Central memory CD4-positive, alpha-beta T cell (primary cell): ENCODE measurements at places on chromosomes 6 and 20.

GRCh38 chr6:149910721-149911151, 12.2 kb downstream of the RAET1G start:
- no peak for DNase-seq

DNA sequence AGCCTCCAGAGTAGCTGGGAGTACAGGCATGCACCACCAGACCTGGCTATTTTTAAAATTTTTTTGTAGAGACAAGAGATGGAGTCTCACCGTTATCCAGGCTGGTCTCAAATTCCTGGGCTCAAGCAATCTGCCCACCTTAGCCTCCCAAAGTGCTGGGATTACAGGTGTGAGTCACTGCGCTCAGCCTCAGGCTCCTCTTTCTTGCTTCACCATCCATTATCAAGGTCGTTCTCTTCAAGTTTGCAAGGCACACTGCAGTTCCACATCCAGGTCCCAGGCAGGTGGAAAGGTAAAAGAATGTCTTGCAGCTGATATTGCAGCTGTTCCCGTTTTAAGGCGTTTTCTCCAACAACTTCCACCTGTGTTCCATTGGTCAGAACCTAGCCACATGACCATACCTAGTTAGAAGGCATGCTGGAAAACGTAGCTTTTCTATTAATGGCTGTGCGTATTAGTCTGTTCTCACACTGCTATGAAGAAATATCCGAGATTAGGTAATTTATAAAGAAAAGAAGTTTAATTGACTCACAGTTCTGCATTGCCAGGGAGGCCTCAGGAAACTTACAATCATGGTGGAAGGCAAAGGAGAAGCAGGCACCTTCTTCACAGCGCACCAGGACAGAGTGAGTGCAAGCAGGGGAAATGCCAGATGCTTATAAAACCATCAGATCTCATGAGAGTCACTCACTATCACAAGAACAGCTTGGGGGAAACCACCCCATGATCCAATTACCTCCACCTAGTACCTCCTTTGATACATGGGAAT, 51.7 kb downstream of the PCNA start:
- no peak for DNase-seq

DNA sequence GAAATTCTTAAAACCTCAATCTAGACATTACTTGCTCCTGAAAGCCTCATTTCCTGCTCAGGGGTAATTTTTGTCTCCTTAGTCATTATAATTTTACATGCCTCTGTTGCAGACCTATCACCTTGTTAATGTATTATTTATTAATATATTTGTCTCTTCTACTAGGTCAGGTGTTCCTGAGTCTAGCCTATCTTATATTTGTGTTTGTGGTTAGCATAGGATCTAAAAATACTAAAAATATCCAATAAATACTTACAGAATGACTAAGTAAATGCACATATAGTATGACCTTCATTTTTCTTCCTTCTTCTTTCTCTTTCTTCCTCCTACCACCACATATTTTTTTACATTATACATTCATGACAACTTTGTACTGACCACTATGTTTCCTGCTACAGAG, 268.9 kb upstream of the HS3ST5 start:
- DNase-seq = no peak

DNA sequence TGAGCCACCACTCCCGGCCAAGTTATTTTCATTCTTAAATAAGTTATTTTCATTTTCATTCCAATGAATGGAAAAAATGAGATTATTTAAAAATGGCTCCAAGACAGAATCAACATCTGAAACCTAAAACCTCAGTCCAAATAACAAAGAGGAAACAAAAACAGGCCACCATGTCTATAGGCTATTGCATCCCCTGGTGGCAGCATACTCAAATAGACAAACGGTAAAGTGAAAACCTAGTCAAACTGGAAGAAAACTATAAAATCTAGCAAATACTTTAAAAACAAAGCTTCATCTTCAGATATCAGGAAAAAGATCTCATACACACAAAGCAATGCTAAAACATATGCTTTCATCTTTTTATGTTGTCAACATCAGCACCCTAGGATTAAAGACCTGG, 20.9 kb downstream of the IL17A start:
- no peak for DNase-seq

DNA sequence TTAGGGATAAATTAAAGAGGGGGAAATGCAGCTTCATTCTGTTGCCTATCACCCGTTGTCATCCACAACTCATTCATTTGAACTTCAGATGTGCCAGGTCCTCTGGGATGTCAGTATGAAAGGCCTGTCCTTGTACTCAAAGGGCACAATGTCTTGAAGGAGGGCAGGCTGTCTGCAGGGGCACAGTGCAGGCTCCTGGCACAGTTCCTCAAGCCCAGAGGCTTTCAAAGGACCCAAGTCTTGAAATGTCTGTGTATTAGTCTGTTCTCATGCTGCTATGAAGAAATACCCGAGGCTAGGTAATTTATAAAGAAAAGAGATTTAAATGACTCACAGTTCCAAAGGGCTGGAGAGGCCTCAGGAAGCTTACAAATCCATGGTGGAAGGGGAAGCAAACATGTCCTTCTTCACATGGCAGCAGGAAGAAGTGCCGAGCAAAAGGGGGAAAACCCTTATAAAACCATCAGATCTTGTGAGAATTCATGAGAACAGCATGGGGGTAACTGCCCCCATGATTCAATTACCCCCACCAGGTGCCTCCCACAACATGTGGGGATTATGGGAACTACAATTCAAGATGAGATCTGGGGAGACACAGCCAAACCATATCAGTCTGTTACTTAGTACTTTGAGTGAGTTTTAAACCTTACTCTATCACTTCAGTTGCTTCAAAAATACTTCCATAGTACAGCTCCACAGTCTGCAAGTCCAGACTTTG, 9.4 kb downstream of the SNX9 start:
- DNase-seq = no peak

- no peak for DNase-seq
Measured at GRCh38 chr20:35284992-35285805, 627 bp upstream of the EIF6 start.

DNA sequence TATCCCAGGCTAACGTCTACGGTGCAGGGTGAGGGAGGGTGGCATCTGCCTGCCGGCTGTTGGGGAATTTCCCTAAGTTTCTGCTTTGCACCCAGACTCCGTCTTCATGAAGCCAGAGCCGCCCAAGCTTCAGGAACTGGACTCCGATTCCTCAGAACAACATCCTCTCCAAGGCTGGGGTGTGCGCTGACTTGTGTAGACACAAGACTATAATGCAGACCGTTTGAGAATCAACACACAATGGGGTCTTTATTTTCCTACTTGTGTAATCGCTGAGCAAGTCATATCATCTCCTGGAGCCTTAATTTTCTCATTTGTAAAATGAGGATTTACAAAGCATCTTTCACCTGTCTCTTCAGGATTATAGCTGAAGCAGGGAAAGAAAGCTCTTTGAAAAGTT, 160.5 kb upstream of the AGPAT4 start:
- DNase-seq = no peak

- no peak for DNase-seq
Measured at GRCh38 chr6:87102151-87102621, 7.3 kb upstream of the CGA start.

DNA sequence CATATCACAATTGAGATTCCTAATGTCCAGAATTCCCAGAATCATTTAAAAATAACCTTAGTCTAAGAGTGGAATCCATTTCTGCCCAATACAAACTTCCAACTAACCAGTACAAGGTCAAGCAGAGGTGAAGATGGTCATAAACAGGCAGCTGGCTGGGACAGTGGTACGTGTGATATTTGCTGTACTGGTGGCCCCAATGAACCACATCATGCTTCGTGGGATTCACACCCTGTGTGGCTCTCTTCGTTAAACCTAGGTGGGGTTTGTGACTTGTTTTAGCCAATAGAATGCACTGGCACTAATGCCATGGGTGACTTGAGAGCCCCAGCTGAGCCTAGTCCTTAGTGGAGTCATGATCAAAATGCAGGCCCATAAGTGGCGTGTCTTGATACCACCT, 286.6 kb downstream of the KIF16B start:
- no peak for DNase-seq

DNA sequence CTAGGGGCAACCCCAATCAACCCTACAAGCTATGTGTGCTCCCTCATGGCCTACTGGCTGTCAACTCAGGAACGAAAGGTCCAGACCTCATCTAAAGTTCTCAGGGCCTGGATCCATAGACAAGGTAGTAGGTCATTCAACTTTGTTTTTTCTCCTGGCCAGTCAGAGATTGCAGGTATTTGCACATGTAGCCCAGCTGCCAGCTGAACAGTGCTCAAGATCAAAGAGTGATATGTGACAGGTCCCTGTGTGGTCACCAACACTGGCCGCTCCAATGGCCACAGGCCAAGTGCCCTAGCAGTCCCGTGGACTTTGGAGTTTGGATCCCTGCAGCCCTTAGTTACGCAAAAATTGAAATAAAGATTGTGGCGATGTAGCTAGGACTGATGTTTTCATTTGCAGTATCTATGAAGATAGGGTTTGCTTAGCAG, 60.6 kb upstream of the ATXN1 start:
- no peak for DNase-seq

- no peak for DNase-seq
Measured at GRCh38 chr20:7355051-7355450, 585.2 kb downstream of the HAO1 start.

GRCh38 chr20:34797012-34797995, 28.1 kb downstream of the NCOA6 start:
- DNase-seq = no peak

DNA sequence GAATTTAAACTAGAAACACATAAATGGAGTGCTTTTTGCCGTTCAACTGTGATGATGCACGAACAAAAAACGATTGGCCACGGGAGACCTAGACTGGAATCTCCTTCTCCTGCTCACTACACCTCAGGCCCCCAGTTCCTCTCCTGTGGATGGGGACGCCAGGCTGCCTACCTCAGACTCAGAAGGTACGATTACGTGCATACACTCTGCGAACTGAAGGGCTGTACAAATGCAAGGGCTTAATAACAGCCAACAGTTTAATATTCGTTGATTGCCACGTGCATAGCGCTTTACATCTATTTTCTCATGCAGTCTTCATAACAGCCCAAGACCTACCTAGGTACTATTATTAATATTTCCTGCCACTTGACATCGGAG, 495 bp upstream of the ARMC2 start:
- no peak for DNase-seq
